Endodermal cell (in vitro differentiated cells): ENCODE measurements at places on chromosomes 16 and 17.

DNA sequence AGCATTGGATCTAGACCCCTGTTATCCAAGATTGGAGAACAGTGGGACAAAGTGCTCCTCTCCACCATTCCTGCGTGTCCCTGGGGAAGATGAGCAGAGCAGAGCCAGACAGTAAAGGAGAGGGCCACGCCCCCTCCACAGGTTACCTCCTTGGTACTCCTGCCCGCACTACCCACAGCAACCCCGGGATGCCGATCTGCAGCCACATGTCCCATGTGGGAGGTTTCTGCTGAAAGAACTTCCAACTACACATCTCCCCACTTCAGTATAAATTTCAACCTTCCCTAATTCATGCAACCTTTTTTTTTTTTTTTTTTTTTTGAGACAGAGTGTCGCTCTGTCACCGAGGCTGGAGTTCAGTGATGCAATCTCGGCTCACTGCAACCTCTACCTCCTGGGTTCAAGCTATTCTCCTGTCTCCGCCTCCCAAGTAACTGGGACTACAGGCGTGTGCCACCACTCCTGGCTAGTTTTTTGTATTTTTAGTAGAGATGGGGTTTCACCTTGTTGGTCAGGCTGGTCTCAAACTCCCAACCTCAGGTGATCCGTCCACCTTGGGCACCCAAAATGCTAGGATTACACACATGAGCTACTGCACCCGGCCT is 2.3 kb downstream of the RAB37 start:
- DNase-seq: no peak

- no peak for DNase-seq
These were observed 28.5 kb downstream of the IQCK start for GRCh38 chr16:19746561-19746960.

GRCh38 chr16:86816930-86817625 is 238.7 kb downstream of the FOXL1 start:
- no peak for DNase-seq

GRCh38 chr17:78324391-78325075 is 35.3 kb downstream of the SOCS3 start:
- peak; percentile 80 for DNase-seq

DNA sequence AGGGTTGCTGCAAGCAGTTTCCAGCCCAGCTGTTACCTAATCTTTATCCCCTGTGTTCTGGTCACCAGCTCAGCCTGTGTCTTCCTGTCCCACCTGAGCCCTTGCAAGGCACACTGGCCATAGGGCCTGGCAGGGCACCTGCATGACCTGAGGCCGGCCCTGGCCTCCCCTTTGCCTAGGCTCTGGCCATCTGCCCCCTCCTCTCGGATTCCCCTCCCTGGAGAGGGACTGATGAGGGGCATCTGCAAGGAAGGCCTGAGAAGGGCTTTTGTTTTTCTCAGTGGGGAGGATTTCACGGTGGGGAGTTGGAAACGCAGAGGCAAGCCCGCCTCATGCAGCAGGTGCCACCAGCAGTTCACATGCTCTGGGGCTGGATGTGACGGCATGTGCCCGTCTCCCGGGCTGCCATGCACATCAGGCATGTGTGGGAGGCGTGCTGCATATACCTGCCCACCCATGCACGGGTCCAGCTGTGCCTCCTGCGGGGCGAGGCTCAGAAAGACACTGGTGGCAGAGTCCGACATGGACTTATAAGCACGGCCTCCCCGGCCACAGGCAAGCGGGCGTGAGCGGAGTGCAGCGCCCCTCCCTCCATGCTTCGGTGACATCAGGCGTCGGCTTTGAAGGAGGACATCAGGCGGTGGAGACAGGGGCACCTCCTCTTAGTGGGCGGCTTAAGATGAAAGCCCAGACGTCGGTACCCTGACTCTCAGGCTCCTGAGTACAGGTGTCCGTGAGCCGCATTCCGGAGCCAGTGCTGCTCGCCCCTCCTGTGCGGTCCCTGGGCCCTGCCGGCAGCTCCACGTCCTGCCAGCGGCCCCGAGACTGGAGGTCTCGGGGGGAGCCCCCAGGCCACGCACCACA is 16.5 kb downstream of the ASPSCR1 start:
- DNase-seq: no peak

- no peak for DNase-seq
These were observed 179.7 kb downstream of the RAB11FIP4 start for GRCh38 chr17:31570951-31571892.

GRCh38 chr17:59513934-59514841 is 51.2 kb upstream of the DHX40 start:
- no peak for DNase-seq

DNA sequence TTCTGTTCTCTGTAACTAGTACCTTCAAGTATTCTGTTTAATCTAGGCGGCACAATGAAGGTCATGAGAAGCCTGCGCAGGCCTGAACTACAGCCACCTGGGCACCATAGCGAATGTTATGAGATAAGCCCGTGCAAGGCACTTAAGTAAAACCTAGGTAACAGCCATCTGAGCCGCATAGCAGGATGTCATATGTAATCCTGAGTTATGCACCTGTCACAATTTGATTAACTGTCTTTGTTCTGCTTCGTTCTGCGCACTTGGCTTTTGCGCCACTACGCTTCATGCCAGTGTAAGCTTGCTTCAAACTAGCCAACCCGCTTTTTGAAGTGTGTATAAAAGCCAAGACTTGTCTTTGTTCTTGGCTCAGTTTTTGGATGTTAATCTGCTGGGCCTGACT is 449.8 kb downstream of the KCNJ18 start:
- no peak for DNase-seq

GRCh38 chr17:28839221-28839620 is 3.4 kb downstream of the FAM222B start:
- no peak for DNase-seq

GRCh38 chr16:50252082-50252611 is 14.2 kb upstream of the ADCY7 start:
- DNase-seq: no peak

- DNase-seq: peak; percentile 40
These were observed 103.5 kb upstream of the TNRC6C start for GRCh38 chr17:77854759-77855745.

GRCh38 chr16:6977916-6978315 is 354.7 kb upstream of the RBFOX1 start:
- no peak for DNase-seq

DNA sequence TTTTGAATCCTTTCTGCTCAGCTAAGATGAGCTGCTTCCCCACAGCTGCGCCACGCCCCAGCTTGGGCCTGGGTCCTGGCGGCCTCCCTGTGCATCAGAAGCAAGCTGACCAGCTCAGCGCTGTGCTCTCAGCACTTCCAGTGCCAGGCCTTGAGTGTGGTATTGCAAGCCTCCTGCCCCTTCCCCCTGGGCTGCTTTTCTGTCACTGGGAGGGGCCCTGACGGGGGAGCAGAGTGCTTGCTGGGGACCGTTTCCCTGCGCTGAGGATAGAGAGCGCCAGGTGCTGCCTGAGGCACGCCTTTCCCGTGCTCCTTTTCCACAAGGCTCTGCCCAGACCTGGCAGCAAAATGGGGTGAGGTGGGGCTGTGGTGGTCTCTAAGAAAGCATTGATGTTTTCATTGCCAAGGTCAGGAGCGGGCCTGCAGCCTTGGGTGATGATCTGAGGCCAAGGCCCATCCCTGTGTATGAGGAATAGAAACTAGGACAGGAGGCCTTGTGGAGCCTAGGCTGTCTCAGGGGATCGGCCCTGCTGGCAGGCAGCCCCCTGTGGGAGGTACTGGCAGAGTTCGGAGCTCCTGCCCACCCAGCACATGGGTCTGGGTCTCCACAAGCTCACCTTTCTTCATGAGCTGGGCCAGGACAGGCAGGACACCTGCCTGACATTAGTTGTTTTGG is 29.7 kb downstream of the POLR3E start:
- peak; percentile 36 for DNase-seq

GRCh38 chr17:10091046-10091445 is 107.4 kb downstream of the GAS7 start:
- no peak for DNase-seq

DNA sequence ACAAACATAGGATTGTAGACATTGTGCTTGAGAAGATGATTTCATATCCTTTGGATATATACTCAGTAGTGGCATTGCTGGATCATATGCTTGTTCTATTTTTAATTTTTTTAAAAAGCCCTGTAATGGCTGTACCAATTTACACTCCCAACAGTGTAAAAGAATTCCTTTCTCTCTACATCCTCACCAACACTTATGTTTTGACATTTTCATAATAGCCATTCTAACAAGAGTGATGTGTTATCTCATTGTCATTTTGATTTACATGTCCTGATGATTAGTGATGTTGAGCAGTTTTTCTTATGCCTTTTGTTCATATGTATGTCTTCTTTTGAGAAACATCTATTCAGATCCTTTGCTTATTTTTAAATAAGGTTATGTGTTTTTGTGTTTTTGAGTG is 1039.2 kb upstream of the GOT2 start:
- no peak for DNase-seq

GRCh38 chr17:80845863-80846671 is 145.6 kb upstream of the CHMP6 start:
- no peak for DNase-seq

DNA sequence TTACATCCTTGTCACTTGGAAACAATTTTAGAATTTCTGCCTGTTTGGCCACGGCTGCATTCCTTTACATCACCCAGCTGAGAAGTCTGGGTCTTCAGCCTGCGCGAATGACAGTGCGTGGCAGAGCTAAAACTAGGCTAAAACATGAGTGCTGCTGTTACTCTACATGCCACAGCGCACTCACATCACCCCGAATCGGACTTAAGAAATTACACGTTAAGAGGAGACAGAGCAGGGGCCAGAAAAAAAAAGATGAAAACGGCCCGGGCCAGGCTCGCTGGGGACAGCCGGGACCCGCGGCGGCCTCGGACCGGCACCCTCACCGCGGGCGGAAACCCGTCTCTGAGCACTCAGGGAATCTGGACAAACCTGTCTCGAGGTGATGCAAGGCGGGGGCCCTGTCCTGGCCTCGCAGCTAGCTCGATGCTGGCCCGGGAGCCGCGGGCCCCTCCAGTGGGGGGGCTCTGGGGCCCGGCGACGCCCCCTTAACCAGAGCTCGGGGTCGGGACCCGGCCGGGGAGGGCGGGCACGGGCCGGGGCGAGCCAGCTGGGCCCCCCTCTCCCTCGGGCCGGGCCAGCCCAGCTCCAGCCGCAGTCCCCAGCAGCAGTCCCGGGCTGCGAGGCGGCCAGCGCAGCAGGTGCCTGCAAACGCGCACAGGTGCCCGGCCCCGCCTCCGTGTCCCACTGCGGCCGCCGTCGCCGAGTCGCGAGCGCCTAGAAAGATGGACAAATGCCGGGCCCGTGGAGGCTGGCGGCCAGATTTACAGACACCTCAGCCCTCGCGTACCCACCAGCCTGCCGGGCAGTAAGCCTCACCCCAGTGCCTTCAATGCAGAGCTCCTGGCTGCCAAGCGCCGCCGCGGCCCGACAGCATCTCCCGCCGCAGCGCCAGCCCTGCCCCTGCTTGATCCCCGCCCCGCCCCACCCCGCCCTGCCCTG is at the start of gene AKTIP:
Gene AKTIP, minus strand, starts transcription at position 879 of the 939 bp plus-strand sequence. CDS start 2,950 bp downstream, outside the sequence.
- DNase-seq: peak; percentile 71
